ENCODE measurements at places on chromosomes 16 and 17. TPM values are rescaled to one million over a fixed set of nuclear protein-coding genes. Genes with fewer than 3 reads are reported as not detected.

GRCh38 chr17:44078412-44078811 lies 7.9 kb downstream of the G6PC3 start:
- DNase-seq, result no peak
- H3K4me1 ChIP-seq, result no peaks in the 10 kb centered on the region
- H3K4me3 ChIP-seq, result no peak overlapping the region
- H3K27ac ChIP-seq, result no peak overlapping the region
- H3K27me3 ChIP-seq, result no peaks in the 10 kb centered on the region

The TP53TG3C gene
- not detected for total RNA-seq

The IFI35 gene
- 45.2 TPM for total RNA-seq

DNA sequence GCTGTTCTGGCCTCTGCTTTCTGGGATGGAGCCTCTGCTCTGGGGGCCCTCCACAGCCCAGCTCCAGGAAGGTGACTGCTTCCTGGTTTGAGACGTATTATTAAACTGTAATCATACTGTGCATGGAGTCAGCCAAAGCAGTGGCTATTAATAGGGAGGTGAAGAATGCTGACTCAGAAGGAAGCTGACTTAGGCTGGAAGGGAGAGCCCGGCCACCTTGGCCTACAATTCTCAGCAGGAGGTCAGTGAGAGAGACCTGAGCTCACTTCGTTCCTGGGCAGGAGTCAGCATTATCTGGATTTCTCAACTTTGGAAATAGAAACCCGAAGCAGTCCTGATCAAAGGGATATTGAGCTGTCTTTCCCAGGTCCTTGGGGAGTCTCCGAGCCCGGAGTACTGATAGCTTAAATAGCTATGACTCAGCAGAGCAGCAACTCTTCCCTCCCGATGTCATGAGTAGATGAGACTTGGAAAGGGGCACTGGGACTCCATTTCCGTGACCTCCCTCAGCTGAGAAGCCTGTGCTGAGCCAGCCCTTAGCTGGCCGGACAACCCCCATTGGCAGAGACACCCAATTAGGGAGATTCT lies 91.8 kb downstream of the YPEL2 start:
- DNase-seq, result no peak
- no peak overlapping the region for H3K4me3 ChIP-seq

GRCh38 chr16:49014277-49015224 lies 267.1 kb downstream of the CBLN1 start:
- no peak for DNase-seq
- no peaks in the 10 kb centered on the region for H3K27me3 ChIP-seq
- H3K4me1 ChIP-seq, result no peaks in the 10 kb centered on the region
- H3K27ac ChIP-seq, result no peak overlapping the region

GRCh38 chr16:65125871-65126270 lies 4.0 kb upstream of the CDH11 start:
- H3K36me3 ChIP-seq, result no peaks in the 10 kb centered on the region
- peaks cover 3% of the 10 kb centered on the region for H3K4me1 ChIP-seq
- no peak for DNase-seq

DNA sequence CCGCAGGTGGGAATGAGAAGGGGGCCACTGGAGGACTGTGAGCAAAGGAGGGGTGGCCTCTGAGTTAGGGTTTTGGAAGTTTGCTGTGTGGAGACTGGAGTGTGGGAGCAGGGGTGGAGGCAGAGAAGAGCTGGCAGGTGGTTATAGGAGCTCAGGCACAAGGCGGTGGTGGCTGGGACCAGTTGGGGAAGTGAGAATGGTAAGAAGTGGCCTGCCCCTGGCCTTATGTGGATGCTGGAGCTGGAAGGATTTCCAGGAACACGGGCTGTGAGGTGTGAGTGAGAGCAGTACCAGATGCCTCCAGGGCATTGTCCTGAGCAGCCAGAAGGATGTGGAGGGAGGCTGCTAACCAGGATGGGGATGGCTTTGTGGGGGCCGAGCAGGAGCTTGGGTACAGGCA lies 277.2 kb downstream of the SNX29 start:
- no peak overlapping the region for H3K27ac ChIP-seq
- H3K36me3 ChIP-seq, result no peaks in the 10 kb centered on the region
- H3K4me3 ChIP-seq, result no peak overlapping the region
- H3K4me1 ChIP-seq, result no peaks in the 10 kb centered on the region
- H3K27me3 ChIP-seq, result no peaks in the 10 kb centered on the region

The NACA2 gene
- total RNA-seq, result not detected
